ENCODE measurements at places on chromosomes 12 and 14.

DNA sequence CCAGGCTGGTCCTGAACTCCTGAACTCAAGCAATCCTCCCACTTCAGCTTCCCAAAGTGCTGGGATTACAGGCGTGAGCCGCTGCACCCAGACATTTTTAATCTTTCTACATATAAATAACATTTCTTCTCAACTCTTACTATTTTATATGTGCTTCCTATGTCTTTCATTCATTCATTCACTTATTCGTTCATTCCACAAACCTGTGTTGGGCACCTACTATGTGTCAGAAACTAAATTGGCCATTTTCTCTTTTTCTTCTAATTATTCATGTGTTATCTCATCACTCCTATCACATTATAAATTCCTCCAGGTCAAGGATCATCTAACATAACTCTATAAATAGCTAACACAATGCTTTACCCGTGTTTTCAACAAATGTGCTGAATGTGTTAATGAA, 23.7 kb downstream of the FOXA1 start:
- no peak for DNase-seq

DNA sequence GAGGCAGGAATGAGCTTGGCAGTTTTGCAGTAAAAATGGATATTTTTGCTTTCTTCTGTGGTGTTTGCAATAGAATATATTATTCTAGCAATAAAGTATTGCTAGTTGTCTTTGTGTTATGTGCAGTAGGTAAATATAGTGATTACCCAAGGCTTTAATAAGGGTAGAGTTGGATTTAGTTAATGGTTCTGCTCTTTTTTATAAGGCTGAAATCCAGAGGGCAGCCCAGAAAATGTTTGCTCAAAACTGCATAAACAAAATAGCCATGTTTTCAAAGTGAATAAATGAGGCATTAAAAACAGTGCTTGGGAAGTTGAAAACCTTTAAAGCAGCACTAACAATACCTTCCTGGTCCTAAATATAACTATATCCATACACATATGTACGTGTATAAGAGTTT, 162.4 kb downstream of the SLC5A8 start:
- DNase-seq = no peak

- no peak for DNase-seq
Measured at GRCh38 chr14:54395716-54396115, 1.1 kb upstream of the CDKN3 start.

GRCh38 chr12:50325890-50326391, 42.6 kb upstream of the LIMA1 start:
- no peak for DNase-seq

GRCh38 chr12:30003321-30003720, 219.6 kb upstream of the TMTC1 start:
- DNase-seq = no peak

GRCh38 chr12:101501410-101501995, 26.4 kb downstream of the SPIC start:
- DNase-seq = no peak

GRCh38 chr12:121811434-121812319, 7.9 kb downstream of the SETD1B start:
- DNase-seq = no peak

- no peak for DNase-seq
Measured at GRCh38 chr14:57085801-57086200, 182.9 kb downstream of the EXOC5 start.

- no peak for DNase-seq
Measured at GRCh38 chr14:71452987-71453386, 479.2 kb upstream of the RGS6 start.

DNA sequence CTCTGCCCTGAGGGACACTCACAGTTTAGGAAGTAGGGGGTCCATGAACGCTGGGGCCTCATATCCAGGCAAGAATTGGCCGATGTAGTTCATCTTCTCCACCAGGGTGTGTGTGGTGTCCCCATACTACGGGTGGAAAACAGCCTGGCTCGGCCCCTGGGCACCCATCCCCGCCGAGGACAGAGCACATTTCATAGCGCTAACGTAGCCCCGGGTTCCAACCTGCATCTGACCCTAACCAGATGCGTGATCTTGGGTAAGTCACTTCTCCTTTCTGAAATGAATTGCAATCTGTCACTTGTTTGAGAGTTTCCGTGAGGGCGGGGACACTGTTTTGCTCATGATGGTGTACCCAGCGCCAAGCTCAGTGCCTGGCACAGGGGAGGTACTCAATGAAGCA, 9.0 kb downstream of the HPD start:
- no peak for DNase-seq

DNA sequence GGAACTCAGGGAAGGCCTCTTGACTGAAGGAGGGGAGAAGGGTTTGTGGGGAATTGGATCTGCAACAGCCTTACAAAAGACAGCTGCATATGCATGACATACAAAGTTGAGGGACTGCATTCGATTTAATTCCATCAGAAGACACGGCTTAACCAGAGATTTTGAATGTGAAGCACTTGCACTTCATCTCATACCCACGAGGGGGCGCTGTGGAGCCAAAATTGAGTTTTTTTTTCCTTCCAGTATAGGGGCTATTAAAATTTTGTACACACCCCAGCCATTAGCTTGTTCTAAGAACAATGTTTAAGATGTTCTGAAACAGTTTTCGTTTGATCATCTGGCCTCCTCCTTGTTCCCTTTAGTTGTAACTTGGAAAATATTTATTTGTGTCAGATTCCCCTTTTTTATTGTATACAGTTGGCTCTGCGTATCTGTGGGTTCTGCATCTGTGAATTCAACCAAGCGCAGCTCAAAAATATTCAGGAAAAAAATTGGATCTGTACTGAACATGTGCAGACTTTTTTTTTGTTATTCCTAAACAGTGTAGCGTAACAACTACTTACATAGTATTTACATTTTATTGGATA, 1.6 kb downstream of the SUDS3 start:
- no peak for DNase-seq

DNA sequence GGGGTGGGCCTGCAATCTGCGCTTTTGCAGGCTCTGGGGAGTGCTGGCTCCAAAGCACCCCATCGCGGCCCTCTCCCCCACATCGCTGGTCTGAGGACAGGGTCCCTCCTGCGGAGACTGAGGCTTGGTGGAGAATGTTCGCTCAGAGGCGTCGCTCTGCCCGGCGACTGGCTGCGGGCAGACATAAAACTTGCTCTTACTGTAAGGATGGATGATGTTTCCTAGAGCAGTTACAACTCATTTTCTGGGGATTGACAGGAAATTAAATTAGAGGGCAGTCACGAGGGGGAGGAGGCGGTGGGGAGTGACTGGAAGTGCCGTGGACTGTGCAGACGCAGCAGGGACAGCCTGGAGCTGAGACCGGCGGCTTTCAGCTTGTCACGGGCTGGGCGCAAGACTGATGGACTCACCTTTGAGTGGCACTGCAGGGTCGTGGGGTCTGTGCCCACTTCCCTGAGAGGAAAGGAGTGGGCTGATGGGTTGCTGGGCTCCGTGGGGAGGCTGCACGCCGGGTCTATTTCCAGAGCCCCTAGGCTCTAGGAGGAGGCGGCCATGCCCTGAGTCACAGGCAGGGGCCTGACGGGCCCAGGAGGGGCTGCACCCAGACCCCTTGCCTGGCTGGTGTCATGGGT, 32.8 kb downstream of the NOC4L start:
- no peak for DNase-seq

- no peak for DNase-seq
Measured at GRCh38 chr12:131603939-131604795, 106.7 kb upstream of the SFSWAP start.

- no peak for DNase-seq
Measured at GRCh38 chr12:58381546-58381945, 440.2 kb downstream of the ATP23 start.

DNA sequence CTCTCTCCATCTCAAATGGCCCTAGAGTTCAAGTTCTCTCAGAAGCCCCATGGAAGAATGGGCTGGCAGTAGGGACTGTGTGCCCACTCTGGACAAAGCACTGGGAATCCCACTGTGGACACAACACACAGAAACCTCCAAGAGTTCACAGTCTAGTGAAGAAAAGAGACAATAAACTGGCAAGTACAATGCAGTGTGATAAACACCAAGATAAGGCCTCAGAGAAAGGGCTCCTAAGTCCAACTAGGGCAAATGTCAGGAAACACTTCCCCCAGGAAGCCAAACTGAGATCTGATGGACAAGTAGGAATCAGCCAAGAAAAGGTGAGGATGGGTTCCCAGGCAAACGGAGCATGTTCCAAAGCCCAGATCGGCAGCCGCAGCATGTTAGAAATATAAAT, 5.4 kb downstream of the VSIG10 start:
- no peak for DNase-seq

- no peak for DNase-seq
Measured at GRCh38 chr14:100731011-100731670, 4.4 kb downstream of the DLK1 start.

- DNase-seq = no peak
Measured at GRCh38 chr14:24639270-24639669, 5.3 kb upstream of the GZMB start.

DNA sequence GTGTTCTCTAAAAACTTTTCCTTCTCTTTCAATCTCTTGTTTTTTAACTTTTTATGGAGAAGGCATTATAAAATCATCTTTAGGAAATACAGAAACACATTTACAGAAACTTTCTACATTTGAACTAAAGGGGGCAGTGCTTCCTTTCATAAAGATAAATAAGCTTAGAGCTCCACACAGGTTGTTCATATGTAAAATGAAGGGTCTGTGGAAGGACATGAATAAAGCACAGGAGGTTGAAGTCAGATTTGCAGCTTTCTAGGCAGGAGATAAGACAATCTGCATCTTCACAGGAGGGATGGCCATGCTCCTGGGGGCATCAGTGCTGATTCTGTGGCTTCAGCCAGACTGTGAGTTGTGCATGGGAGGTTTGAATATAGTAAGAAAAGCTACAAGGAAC, 426.0 kb downstream of the DAD1 start:
- DNase-seq = no peak
